NCI-H2081 (cell line): ENCODE measurements at places on chromosomes 1 and 21.
A peak's percentile ranks its signal among the peaks of the same experiment; 100 is the strongest.

DNA sequence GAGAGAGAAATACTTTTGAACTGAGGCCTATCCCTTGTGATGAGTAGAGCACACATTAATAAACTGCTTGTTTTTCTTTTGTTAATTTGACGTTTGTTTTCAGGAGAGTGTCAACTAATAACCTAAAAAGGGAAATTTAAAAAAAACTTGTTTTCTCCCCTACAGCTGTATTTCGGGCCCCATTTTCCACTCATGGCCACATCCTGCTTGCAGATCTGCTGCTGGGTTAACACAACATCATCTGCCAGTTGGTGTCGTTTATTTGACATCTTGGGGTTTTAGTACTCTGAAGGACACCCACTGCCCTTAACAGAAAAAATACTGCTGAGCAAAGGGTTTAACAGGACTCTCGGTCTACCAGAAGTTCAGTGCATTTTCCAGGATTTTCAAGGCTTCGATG is 848 bp upstream of the PYHIN1 start:
- DNase-seq, result no peak

DNA sequence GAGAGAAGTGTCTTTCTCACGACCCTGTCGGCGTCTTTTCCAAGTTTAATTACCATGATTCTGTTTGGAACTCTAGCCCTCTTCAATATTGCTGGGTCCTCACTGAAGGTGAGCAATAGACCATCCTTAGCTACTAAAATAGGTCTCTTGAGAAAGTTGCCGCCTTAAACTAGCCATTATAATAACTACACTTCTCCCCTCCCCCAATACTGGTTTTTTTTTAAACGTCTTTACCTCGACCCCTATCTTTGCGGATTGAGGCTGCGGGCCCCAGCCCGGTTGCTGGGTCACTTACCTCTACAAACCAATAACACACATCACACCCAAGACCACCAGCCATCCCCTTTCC is 672 bp downstream of the ENSA start:
- no peak for DNase-seq

DNA sequence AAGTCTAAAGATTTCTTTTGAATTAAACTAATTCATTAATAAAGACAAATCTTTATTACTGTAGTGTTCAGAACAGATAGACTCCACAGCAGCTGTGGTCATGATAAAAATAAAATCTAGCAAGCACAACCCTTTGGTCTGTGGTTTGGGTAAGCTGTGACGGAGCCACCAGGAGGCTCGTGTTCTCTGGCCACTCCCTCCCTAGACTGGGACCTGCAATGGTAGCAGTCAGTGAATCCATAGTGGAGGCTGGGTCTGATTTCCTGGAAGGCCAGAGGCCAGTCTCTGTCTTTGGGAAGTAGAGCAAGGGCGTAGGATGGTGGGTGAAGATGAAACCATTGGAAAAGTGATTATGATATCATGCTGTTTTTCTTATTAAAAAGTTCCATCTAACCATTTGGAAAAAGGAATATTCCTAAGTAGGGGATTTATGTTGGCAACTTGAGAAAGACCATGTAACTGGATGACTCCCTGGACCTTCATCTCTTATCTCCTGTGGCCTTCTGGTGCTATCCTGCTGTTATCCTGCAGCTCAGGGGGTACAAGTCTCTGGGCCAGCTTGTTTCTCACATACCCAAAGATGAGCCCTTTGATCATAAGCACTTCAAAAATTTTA is 39.0 kb downstream of the TENT5C start:
- no peak for DNase-seq

GRCh38 chr1:913491-914130 is 10.1 kb upstream of the SAMD11 start:
- DNase-seq, result no peak

GRCh38 chr1:74715236-74715502 is 17.7 kb downstream of the CRYZ start:
- DNase-seq, result no peak

GRCh38 chr1:35533586-35533985 is 23.6 kb downstream of the KIAA0319L start:
- peak; percentile 21 for DNase-seq

DNA sequence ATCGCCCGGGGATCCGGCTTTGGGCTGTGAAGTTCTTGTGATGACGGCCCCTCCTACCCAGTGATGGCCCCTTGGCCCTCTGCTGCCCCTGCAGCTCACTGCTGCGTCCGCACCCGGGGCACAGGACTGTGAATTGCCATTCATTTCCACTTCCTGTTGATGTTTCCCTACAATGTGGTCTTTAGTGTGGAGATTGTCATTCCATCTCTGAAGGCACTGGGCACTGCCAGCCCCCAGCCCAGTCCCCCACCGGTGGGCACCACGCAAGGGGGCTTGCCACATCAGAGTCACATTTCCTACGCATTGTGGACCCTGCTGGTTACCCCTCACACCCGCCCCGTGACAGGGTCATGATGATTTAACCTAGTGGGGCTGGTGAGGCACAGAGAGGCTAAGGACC is 2.5 kb upstream of the MX2 start:
- no peak for DNase-seq

GRCh38 chr1:222656391-222657155 is 38.7 kb downstream of the MIA3 start:
- DNase-seq, result no peak

- DNase-seq, result no peak
These were observed 447.0 kb upstream of the PKN2 start for GRCh38 chr1:88237058-88237457.
